ENCODE measurements at places on chromosomes 7 and 10.

- no peak for DNase-seq
These were observed 178.9 kb upstream of the TMEM106B start for GRCh38 chr7:12032146-12032545.

DNA sequence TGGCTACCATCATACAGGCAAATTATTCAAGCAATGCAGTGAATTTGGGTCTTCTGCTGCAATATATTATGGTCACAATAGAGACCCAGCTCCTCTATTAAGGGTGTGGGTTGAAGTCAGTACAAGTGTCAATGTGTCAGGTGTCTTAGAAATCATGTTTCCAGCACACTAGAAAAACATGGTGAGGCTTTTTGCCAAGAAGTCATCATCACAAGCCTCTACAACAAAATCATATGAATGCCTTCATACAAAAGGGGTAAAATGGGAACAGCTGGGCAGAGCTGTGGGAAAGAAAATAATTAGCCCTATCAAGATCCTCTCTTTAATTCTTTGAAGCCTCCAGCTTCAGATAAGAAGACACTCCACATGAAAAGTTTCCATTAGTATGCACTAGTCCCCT lies 37.2 kb downstream of the FAM13C start:
- DNase-seq: no peak

GRCh38 chr10:49322371-49323170 lies 23.6 kb downstream of the C10orf71 start:
- DNase-seq: no peak

DNA sequence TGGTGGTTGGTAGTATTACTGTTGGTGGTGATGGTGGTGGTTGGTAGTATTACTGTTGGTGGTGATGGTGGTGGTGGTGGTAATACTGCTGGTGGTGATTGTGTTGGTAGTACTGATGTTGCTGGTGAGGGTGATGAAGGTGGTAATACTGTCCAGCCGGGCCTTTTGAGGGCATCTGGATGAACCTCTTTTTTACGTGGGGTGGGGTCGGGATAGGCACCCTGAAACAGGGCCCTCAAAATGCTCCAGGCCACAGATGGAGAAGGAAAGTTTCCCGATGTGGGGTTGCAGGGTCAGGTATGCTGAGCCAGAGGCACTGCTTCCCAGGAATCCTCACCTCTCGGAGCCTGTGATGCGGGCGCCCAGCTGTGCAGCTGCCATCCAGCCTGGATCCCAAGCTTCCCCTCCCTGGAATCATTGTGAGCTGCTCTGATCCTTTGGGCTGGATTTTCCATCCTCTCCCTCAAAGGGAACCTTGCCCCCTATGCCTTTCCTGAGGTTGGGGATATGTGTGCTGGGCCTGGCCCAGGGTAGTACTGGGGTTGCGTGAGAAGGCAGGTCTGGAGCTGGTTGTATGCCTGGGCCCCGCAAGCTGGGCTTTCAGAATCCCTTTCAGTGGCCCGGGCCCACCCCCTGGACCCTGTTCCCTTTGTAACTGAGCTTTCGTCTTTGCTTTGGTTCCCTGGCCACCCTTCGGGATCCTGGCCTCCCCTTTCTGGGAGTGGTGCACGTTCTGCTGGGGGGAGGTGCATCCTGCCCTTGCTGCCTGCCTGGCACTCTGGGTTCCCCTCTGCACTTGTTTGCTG lies 43.3 kb downstream of the DOCK1 start:
- no peak for DNase-seq

DNA sequence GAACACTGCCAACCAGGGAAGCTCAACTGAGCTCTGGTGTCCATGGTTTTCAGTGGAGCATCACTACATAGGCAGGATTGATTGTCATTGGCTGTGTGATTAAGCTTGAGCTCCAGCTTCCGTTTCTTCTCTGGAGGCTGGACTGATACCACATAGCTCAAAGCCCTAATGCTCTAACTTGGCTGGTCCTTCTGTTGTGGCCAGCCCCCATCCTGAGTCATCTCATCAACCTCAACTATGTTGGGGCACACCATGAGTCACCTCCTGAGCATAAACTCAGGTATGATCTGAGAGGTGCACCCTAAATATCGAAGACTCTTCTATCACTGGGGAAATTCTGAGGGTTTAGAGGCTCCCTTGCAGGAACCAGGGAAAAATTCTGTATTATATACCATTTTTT lies 114.5 kb upstream of the INHBA start:
- DNase-seq: peak; percentile 15

GRCh38 chr7:37825038-37825437 lies 23.4 kb upstream of the NME8 start:
- DNase-seq: peak; percentile 25

- DNase-seq: no peak
These were observed 29.6 kb downstream of the SLC16A12 start for GRCh38 chr10:89505640-89506275.

GRCh38 chr7:155381852-155382801 lies 75.8 kb upstream of the EN2 start:
- no peak for DNase-seq

DNA sequence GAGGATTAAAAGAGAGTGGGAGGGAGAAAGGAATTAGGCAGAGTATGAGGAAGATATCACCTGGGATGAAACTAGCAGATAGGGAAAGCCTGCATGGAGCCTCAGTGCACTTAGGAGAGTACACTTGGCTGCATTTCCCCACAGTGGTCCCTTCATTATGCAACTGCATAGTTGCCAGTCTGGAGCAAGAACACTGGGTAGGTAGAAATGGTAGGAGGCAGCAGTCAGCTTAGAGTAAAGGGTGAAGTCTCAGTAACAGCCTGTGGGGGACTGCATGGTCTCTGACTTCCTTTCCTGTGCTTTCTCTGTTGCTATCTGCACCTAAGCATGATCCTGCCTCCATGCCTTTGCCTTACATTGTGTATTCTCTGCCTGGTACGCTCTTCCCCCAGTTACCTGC lies 14.0 kb upstream of the PCGF5 start:
- no peak for DNase-seq

All from activated CD4-positive, alpha-beta T cell treated with anti-CD3 and anti-CD28 coated beads, Interleukin-2, Interleukin-6, amounts not matched to agents 100 ng/mL and 50 ng/mL, durations not matched to agents 16 hours and 8 hours (primary cell).